ENCODE measurements at places on chromosomes 12 and 14. TPM values are rescaled to one million over a fixed set of nuclear protein-coding genes. Genes with fewer than 3 reads are reported as not detected.

- H3K36me3 ChIP-seq, result no peaks in the 10 kb centered on the region
- no peak overlapping the region for H3K4me3 ChIP-seq
- no peaks in the 10 kb centered on the region for H3K4me1 ChIP-seq
- no peak for DNase-seq
- no peaks in the 10 kb centered on the region for H3K27me3 ChIP-seq
Measured at GRCh38 chr12:106046947-106047346, 91.8 kb downstream of the NUAK1 start.

- peaks cover 56% of the 10 kb centered on the region for H3K36me3 ChIP-seq
- H3K27ac ChIP-seq, result no peak overlapping the region
Measured at GRCh38 chr12:53182903-53183302, 2.2 kb upstream of the CSAD start.

DNA sequence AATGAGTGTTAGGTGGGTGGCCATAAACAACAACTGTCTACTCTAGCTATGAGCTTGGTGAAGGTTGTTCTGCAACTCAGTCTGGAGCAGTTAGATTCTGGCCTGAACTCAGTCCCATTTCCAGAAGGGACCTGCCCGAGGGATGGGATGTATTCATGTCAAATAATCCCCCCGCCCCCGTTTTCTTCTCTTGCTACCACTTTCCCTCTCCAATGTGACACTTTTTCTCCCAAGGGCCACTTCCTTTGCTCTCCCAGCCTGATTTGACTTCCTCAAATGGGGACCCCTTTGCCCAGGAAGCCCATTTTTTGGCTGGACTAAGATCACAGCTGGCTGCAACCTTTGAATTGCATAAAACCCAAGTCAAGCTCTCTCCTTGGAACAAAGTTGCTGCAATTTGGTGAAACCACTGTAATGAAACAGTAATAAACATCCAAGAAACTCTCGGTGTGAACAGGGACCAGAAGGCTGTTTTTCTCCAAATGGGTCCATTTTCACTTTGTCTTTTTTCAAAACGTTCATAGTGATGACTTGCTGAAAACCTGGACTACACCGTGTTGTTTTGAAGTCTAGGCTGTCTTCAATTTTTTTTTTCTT lies 137.2 kb upstream of the GSC start:
- no peaks in the 10 kb centered on the region for H3K4me1 ChIP-seq
- no peak for DNase-seq
- no peaks in the 10 kb centered on the region for H3K27me3 ChIP-seq
- H3K4me3 ChIP-seq, result no peak overlapping the region

- H3K36me3 ChIP-seq, result no peaks in the 10 kb centered on the region
- H3K4me1 ChIP-seq, result no peaks in the 10 kb centered on the region
- no peak for DNase-seq
- no peak overlapping the region for H3K27ac ChIP-seq
- H3K27me3 ChIP-seq, result no peaks in the 10 kb centered on the region
Measured at GRCh38 chr14:70988452-70988851, 81.2 kb downstream of the PCNX1 start.

DNA sequence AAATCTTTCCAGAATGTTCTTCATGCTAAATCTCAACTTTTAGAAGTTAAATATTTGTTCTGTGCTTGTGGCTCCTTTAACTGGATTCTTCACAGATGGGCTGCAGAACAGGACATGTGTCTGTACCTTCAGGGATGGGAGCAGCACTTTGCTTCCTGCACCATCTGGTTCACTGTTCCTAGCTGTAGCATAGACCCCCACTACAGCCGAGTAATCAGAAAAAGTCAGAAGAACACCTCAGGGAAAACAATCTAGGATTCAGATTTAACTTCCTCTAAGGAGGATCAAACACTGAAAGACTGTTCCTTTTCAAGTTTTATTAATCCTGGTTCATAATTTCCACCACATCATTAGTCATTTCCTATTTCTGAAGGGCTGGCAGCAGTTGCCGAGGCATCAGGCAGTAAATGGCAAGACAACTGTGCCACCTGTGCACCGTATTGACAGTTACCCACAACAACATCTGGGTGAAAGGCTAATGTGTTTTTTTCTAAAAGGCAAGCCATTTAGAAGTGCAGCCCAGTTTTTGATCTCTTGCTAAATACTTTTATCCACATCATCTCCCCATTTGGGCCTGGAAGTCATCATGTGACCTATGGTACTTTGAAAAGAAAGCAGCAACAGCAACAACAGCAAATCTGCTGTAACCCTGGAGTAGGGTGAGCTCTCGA lies 212.8 kb upstream of the BMP4 start:
- no peaks in the 10 kb centered on the region for H3K4me1 ChIP-seq
- DNase-seq, result no peak
- no peaks in the 10 kb centered on the region for H3K27me3 ChIP-seq
- H3K36me3 ChIP-seq, result no peaks in the 10 kb centered on the region

DNA sequence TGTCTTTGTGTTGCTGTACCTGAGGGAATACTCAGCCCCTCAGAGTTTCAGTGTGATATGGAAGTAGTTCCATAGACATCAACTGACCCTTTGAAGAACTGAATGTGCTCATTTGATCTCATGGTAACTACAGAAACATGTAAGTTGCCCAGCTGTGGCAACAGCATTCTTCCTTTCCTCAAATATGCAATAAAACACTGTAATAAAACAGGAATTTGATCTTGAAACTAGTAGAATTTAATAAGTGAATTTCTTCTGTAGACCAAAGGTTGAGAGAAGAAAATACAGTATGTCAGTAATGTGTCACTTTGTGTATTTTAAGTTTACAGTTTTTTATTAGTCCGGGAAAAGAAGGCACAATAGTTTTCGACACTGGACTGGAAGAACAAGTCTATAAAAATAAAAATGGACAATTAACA lies 31.9 kb downstream of the KCTD10 start:
- no peak overlapping the region for H3K4me3 ChIP-seq
- no peak overlapping the region for H3K27ac ChIP-seq
- peaks cover 38% of the 10 kb centered on the region for H3K36me3 ChIP-seq
- H3K27me3 ChIP-seq, result no peaks in the 10 kb centered on the region
- DNase-seq, result no peak
- H3K4me1 ChIP-seq, result no peaks in the 10 kb centered on the region

GRCh38 chr12:112964067-112964670 lies 14.2 kb upstream of the OAS2 start:
- peaks cover 22% of the 10 kb centered on the region for H3K36me3 ChIP-seq
- H3K27me3 ChIP-seq, result no peaks in the 10 kb centered on the region
- no peaks in the 10 kb centered on the region for H3K4me1 ChIP-seq
- no peak for DNase-seq
- H3K4me3 ChIP-seq, result no peak overlapping the region

DNA sequence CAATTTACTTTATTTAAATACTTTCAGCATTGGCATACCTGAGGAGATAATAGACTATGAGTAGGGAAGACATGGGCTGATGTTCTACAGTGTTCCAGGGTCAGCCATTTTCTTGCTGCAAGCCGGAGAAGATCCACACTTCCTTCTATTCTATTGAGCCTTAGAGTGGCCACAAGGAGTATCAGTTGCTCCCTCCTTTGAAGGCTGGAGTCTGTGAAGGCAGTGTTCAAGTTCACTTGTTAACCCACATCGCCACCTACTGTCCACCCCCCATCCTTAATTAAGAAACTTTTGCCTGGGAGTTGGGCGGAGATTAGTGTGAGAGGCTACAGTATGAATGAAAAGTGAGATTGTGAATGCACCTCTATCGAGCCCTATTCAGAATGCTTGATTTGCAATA lies 666.6 kb downstream of the NRXN3 start:
- no peak overlapping the region for H3K27ac ChIP-seq

DNA sequence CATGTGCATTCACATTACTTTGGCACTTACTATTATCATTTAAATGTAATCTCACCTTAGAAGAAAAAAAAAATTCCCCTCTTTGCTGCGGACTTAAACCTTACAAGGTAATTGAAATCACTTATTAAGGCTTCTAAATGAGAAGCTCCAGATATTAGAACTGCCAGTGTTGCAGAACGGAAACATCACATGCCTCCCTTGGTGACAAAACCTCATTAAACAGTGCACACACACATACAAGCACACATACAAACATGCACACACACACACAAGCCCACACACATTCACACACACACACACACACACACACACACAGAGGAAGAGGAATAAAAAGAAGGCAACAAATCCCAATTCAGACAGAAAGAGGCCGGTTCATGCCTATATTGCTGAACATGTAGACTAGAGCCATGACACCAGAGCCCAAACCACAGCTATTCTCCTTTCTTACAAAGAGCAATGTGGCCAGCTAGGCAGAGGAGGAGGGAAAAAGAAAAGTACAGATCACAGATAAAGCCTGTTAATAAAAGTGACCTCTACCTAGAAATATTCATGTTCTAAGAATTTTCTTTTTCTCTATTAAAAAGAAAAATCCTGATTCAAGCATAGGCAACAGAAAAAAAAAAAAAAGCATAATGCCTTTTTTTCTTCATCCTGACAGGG lies 405.2 kb upstream of the FLRT2 start:
- no peaks in the 10 kb centered on the region for H3K27me3 ChIP-seq
- no peaks in the 10 kb centered on the region for H3K4me1 ChIP-seq
- no peaks in the 10 kb centered on the region for H3K36me3 ChIP-seq
- no peak overlapping the region for H3K27ac ChIP-seq
- DNase-seq, result no peak

- no peak overlapping the region for H3K27ac ChIP-seq
- no peaks in the 10 kb centered on the region for H3K27me3 ChIP-seq
- H3K4me1 ChIP-seq, result no peaks in the 10 kb centered on the region
- DNase-seq, result no peak
Measured at GRCh38 chr12:120429368-120429767, 8.5 kb upstream of the COX6A1 start.

DNA sequence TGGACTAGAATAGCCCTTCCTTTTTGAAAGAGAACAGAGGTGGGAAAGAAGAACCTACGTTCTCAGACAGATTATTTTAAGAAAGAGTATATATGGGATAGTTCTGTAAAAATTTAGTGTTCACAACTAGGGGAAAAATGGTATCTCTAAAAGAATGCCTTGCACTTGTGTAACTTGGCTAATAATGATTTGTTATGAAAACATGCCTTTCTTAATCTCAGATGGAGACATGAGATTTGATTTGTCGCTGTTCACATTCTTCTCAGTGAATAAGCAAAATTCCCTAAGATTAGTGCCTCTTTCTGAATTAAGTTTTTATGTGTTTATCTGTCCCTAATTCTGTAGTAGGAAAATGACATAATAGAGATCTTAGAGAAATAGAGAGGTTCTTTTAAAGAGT lies 100.8 kb downstream of the USP15 start:
- DNase-seq, result no peak
- H3K4me1 ChIP-seq, result peaks cover 14% of the 10 kb centered on the region
- peaks cover 15% of the 10 kb centered on the region for H3K36me3 ChIP-seq
- no peaks in the 10 kb centered on the region for H3K27me3 ChIP-seq
- H3K27ac ChIP-seq, result peak overlapping the region; percentile 51
- no peak overlapping the region for H3K4me3 ChIP-seq

DNA sequence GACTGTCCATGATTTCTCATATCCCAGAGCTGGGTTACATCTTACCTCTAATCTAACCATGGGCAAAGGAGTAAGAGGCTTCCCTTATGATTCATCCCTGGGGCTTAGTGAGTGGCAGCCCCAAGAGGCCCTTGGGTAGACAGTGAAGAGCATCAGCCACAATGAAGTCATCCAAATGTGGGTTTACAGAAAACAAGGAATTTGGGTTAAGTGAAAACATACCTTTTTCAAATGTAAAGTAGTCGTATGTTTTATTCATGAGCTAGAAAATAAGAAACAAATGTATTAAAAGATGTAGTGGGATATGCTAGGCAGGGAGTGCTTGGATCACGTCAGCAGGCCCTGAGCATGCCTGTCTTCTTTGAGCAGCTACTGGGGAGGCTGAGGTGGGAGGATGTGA lies 54.0 kb upstream of the ELK3 start:
- H3K27me3 ChIP-seq, result no peaks in the 10 kb centered on the region
- no peak overlapping the region for H3K4me3 ChIP-seq
- H3K36me3 ChIP-seq, result no peaks in the 10 kb centered on the region
- no peak for DNase-seq
- H3K27ac ChIP-seq, result no peak overlapping the region

LRRK2 gene
- 14.3 TPM for total RNA-seq

TAS2R10 gene
- not detected for total RNA-seq

OSBPL8 gene
- total RNA-seq, result 18.6 TPM

ACRBP gene
- 10.6 TPM for total RNA-seq

RDH12 gene
- not detected for total RNA-seq

DPPA3 gene
- not detected for total RNA-seq

KRT75 gene
- not detected for total RNA-seq

PPP2R3C gene
- total RNA-seq, result 63.6 TPM

MON2 gene
- total RNA-seq, result 14.4 TPM

LIN7A gene
- total RNA-seq, result 4.6 TPM

KCNH5 gene
- not detected for total RNA-seq
